ENCODE measurements at places on chromosomes 3 and 15. TPM values are rescaled to one million over a fixed set of nuclear protein-coding genes. Genes with fewer than 3 reads are reported as not detected.

DNA sequence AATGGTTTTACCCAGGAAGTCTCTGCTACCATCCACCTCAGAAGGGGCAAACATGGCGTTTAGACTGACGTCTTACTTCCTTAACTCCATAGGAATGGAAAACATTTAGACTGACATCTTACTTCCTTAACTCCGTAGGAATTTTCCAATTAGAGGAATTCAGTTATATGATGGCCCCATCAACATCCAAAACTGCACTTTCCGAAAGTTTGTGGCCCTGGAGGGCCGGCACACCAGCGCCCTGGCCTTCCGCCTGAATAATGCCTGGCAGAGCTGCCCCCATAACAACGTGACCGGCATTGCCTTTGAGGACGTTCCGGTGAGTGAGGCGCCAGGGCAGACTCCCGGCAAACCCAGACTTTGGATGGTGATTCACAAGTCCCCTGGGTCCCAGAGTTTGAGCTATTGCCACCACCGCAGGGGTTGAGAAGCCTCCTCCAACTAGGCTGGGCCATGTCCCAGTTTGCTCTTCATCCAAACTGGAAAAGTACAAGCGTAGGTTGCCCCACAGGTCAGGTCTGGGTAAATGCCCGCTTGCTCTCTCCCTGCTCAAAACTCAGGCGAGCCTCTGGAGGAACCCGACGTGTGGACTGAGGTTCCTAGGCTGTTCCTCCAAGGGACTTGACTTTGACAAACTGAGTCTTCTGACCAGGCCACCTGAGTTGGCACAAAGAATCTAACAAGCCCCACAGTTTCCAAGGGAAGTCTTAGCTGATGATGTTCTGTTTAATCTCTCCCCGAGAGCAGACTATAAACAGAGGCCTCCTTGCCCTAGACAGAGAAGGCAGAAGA, 57.7 kb downstream of the MESD start:
- no peak for DNase-seq

DNA sequence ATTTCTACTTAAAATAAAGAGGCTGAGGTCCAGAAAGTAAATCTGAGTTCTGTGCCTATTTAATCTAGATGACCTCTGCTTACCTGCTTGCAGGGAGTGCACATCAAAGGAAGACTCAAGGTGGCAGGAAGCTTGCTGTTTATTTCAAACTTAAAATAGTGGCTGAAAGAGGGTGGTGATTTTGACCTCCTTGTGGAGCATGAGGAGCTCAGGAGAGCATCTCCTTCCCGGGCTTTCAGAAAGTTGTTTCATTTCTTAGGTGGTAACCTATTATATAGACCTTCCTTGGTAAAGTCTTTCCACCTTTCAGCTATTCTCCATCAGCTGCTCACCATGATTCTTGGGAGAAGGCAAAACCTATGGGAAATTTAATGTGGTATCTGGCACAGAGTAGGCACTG, 494 bp downstream of the GCSAM start:
- DNase-seq = no peak

DNA sequence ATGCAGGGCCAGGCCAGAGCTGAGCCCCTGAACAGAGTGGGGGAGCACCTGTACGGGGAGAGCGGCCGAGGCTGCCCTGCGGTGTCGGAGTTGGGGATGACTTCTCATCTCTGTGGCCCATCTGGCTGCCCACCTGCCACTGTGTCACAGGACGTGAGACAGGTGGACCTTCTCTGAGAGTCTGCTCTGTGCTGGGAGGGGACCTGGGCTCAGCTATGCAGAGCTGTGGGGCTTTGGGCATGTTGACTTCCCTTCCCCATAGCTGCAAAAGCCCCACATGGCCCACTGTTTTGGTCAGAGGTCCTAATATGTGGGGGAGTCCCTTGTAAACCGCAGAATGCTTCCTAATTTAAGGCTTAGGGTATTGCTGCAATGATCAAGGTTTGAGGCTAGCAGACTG, 68.0 kb upstream of the TRPM1 start:
- no peak for DNase-seq

- DNase-seq = no peak
Measured at GRCh38 chr3:107061466-107061865, 315.8 kb upstream of the CCDC54 start.

- DNase-seq = no peak
Measured at GRCh38 chr15:78072080-78072892, 5.2 kb downstream of the TBC1D2B start.

GRCh38 chr3:129583289-129583688, 23.2 kb downstream of the PLXND1 start:
- no peak for DNase-seq

GRCh38 chr3:152222327-152222726, 46.4 kb upstream of the MBNL1 start:
- DNase-seq = no peak

- DNase-seq = no peak
Measured at GRCh38 chr3:15647611-15648167, 46.1 kb downstream of the BTD start.

GRCh38 chr3:16508591-16508995, 4.9 kb downstream of the RFTN1 start:
- no peak for DNase-seq

DNA sequence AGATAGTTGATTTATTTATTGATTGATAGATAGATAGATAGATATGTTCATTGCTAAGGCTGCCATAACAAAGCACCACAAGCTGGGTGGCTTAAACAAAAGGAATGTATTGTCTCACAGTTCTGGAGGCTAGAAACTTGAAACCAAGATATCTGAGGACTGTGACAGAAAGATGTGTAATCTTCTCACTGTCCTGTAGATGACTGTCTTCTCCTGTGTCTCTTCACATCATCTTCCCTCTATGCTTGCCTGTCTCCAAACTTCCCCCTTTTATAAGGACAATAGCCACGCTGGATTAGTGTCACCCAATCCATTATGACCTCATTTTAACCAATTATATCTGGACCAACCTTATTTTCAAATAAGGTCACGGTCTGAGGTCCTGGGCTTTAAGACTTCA, 40.9 kb downstream of the GNB4 start:
- DNase-seq = no peak

DNA sequence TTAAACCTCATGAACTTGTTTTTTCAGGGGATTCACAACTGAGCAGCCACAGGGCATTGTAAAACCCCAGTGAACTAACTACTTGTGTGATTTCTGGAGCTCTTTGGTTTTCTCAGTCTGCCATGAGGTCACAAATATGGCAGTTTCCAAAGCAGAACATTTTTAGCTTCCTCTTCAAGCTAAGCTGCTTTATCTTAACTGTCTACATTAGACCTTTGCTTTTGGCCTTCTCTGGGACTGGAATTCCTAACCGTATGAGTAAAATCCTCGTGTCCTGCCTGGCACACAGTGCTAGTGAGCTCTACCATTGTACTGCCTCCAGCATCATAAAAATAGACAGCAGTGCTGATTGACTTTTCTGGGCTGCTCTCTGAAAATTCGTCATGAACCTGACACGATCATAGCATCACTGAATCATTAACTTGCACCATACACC, 22.1 kb downstream of the CDIN1 start:
- DNase-seq = no peak

GRCh38 chr15:81108427-81108826, 25.6 kb upstream of the CFAP161 start:
- no peak for DNase-seq

GRCh38 chr3:98786364-98787006, 23.3 kb downstream of the ST3GAL6 start:
- no peak for DNase-seq

IMPG2 gene
- polyA plus RNA-seq = 0.58 TPM

TGFBR2 gene
- 125 TPM for polyA plus RNA-seq

TRPM1 gene
- 0.18 TPM for polyA plus RNA-seq

GALNT15 gene
- polyA plus RNA-seq = 1.7 TPM

CADPS gene
- 1.2 TPM for polyA plus RNA-seq

SEMA3G gene
- 29.1 TPM for polyA plus RNA-seq

NDN gene
- polyA plus RNA-seq = 76.2 TPM

NTRK3 gene
- 7.9 TPM for polyA plus RNA-seq
